ENCODE measurements at places on chromosomes 5 and 9.
A peak's percentile ranks its signal among the peaks of the same experiment; 100 is the strongest.

- no peak for DNase-seq
These were observed 44.7 kb upstream of the HMGCS1 start for GRCh38 chr5:43357878-43358281.

DNA sequence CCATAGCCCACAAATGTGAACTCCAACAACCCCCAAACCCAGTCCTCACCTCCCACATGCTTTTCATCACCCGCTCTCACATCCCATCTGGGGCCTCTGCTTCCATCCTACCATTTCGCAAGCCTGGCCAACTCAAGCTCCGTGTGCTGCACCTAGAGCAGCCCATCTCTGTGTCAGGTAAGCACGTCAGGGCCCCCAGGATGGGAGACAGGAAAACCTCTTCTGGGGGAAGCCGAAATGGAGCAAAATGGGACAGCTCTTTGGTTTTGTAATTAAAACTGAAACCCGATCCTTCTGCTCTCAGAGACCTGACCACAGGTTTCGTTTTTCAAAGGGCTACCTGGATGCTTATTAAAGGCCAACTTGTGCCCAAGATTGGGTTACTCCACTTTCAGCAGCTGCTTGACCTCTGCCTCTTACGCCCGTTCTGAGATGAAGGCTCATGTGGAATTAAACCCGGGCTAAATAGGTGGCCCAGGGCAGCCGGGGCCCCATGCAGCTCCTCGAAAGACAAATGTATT lies 287.7 kb downstream of the SLIT3 start:
- DNase-seq = no peak

- DNase-seq = peak; percentile 68
These were observed 12.7 kb upstream of the DNAH5 start for GRCh38 chr5:13957032-13957645.

GRCh38 chr9:107148216-107148615 lies 134.9 kb upstream of the RAD23B start:
- no peak for DNase-seq

DNA sequence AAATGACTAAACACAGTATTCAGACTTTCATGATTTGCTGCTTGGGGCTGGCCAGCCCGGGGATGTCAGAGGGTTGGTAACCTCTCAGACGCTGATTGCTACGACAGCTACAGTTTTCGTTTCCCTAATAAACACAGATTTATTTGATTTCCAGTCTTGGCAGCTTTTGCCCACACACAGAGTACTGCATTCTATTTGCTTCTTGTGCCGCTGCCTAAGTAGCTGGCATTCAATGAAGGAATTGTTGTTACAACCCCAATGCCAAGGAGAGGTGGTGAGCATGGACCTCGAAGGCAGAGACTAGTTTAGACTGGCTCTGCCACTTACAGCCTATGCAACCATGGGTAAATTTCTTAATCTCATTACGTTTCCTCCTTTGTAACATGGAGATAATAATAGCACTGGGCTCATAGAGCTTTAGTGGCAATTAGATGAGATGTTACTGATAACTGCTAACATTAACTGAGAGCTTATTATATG lies 247.1 kb upstream of the PANK3 start:
- no peak for DNase-seq

GRCh38 chr9:100099722-100100042 lies 639 bp downstream of the INVS start:
- peak; percentile 44 for DNase-seq

DNA sequence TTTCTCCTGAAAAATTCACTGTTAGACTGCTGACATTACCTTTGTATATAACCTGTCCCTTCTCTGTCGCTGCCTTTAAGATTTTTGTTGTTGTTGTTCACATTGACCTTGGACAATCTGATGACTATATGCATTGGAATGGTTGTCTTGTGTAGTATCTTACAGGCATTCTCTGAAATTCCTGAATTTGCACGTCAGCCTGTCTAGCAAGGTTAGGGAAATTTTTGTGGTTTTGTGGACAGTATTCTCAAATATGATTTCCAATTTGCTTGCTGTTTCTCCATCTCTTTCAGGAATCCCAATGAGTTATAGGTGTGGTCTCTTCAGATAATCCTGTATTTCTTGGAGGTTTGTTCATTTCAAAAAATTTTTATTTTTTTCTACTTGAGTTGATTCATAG lies 140.8 kb downstream of the PRR16 start:
- DNase-seq = peak; percentile 97

DNA sequence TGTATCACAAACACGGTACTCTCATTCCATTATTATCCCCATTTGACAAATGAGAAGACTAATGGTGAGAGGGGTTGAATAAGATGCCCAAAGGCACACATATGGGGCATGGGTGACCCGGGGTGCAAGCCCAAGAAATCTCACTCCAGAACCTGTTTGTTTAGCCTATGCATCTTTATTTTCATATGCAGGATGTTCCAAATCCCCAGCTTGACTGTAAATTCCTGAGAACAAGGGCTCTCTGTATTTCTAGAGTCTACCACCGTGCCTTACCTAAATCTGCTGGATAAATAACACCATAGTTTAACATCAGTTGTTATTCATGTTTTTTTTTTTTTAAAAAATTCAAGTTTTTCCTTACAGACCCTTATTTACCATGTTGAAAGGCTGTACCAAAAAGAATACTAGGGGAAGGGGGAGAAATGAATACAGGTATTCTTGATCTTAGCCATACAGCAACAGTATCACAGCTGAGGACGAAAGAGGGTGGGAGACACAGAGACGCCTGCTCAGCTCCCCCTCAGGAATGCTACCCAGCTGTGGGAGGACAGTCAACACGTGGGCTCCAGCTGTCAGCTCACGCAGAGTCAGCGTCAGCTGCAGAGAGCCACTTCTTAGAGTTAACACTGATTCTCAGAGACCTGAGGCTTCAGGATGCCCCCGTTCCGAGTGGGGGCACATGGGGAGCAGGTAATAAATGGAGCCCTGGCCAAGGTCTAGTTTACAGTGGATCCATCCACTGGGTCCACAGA lies 86.6 kb downstream of the MED27 start:
- DNase-seq = no peak
